ENCODE measurements at places on chromosomes 12 and 14.
A peak's percentile ranks its signal among the peaks of the same experiment; 100 is the strongest.

DNA sequence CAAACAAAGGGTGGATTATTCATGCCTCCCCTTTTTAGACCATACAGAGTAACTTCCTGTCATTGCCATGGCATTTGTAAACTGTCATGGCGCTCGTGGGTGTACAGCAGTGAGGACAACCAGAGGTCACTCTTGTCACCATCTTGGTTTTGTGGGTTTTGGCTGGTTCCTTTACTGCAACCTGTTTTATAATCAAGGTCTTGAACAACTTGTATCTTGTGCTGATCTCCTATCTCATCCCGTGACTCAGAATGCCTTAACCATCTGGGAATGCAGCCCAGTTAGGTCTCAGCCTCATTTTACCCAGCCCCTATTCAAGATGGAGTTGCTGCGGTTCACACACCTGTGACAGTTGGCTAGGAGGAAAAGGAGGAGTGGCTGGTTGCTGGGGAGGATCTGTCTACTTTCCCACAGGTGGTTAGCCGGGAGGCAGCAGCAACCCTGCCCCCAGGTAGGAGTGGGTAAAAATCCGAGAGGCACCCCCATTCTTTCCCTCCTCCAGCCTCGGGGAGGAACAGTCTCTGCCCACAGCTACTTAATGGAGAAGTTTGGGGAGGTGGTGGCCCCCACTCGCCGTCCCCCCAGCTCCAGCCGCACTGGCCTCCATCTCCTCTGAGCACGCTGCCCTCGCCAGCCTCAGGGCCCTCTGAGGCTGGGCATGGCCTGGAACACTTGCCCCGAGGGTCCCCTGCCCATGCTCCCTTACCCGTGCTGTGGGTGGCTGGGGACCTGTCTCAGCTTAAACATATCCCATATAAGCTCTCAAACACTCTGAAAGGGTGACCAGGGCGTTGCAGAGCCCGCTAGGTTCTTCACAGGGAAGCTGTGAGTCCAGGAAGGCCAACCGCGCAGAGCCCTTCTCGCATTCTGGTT lies 41.7 kb downstream of the SMIM41 start:
- no peak for DNase-seq

DNA sequence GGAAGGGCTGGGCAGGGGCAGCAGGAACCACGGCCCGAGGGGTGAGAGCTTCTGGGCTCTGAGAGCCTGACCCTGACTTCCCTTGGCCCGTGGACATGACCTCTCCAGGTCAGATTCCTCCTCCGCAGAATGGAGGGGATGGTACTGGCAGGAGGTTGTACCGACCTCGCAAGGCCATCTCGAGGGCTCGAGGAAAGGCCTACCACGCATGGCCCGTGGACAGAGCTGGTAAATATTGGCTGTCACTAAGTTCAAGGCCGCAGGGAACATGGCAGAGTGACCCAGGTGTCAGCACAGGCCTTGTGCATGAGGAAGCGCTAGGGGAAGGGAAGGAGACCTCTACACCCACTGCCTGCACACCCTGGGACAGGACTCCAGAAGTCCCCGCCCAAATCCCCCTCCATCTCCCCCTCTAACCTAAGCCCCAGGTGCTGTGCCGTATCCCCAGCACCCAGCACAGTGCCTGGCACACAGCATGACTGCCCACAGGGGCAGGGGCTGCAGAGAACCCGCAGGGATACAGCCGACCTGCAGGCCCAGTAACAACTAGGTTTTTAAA lies 54.9 kb upstream of the PPP2R5C start:
- DNase-seq, result no peak

DNA sequence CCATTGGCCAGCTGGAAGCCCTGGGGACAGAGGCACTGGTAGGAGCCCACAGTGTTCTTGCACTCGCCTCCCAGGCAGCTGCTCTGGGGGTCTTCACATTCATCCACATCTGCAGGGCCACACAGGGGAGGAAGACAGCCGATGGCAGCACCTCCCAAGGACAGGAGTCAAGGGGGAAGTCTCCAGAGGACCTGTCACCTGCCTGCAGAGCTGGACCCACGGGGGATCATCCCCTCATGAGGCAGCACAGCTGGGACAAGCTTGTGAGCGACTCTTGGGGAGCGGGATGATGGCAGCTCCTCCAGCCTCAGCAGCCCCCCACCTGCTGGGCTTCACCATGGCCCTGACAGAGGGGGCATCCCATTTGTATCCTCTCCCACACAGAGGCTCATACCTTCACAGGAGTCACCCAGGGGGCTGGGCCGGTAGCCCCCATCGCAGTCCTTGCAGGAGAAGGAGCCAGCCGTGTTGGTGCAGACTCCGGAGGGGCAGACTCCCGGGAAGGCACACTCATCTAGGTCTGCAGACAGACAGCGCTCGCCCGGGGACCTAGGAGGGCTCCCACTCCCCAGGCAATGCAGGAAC lies 15.4 kb downstream of the ISCA2 start:
- no peak for DNase-seq

- DNase-seq, result no peak
These were observed 256.6 kb upstream of the PPFIA2 start for GRCh38 chr12:82015623-82016347.

GRCh38 chr12:95487024-95487423 lies 13.1 kb downstream of the METAP2 start:
- DNase-seq, result no peak

DNA sequence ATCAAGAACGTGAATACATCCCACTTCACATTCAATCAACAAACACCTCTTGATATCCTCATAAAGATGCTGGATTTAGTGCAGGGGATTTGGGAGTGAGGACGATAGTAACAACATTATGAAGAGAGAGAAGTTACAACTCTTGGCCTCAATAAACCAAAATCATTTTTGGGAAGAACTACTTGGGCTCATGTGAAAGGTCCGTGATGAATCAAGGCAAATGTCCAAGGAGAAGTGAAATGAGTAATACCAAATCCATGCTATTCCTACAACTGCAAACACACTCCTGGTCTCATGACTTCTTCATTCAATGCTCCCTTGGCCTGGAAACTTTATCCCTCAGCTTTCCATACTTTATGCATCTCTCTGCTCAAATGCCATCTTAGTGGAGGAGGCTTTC lies 162.0 kb upstream of the LMNTD1 start:
- DNase-seq, result no peak

DNA sequence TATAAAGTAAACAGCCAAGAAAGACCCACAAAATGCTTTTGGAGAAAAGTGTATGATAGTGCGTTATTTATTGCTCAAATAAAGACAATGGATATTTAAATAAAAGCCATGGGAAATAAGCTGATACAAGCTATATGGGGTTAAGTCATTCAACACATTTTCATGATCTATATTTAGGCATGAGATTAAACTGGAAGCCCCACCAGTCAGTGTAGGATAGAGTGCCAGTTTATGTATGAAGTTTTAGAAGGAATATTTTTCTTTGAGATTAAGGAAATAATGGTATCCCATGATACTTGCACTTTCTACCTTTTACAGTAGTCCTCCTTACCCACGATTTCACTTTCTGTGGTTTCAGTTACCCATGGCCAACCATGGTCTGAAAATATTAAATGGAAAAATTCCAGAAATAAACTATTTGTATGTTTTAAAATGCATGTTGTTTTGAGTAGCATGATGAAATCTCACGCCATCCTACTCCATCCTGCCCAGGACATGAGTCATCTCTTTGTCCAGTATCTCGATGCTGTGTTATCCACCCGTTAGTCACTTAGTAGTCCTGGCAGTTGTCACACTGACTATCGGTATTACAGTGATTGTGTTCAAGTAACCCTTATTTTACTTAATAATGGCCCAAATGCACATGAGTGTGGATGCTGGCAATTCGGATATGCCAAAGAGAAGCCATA lies 22.3 kb downstream of the SYT1 start:
- DNase-seq, result no peak

DNA sequence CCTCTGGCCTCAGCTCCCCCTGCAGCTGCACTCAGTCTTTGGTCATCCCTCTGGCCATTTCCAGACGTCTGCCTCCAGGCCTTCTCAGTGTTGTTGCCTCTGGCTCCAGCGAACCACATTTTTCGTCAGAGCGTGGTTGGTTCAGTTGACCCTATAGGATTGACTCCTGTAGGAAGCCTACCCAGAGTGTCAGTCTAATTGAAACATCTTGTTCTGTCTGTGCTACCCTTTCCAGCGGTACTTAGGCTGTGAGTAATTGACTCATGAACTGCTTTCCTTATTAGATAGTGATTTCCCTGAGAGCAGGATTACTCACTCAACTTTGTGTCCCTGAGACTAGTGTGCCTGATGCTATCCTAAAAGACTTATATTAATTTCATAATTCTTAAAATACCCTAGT lies 373.2 kb downstream of the ATP23 start:
- DNase-seq, result no peak

- DNase-seq, result no peak
These were observed 151.4 kb upstream of the EEA1 start for GRCh38 chr12:93080452-93080851.

GRCh38 chr14:47490353-47490752 lies 185.1 kb downstream of the MDGA2 start:
- DNase-seq, result no peak

- DNase-seq, result no peak
These were observed 411.1 kb downstream of the TMTC2 start for GRCh38 chr12:83097643-83098342.

DNA sequence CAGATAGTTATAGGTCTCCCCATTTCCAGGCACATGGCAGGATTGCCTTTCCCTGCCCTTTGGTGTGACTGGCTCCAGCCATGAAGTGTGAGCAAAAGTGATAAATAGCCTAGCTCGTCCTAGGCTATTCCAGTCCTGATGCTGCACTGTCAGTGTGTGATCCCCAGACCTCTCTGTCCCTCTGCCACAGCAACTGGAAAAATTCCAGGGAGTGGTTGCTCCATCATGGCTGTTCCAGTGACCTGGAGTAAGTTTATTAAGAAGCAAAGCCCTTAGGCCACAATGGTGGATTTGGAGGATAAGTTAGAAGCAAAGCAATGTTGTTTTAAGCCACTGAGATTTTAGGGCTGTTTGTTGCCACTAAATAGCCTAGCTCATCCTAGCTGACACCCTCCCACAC lies 9.8 kb upstream of the KRT83 start:
- DNase-seq, result no peak

DNA sequence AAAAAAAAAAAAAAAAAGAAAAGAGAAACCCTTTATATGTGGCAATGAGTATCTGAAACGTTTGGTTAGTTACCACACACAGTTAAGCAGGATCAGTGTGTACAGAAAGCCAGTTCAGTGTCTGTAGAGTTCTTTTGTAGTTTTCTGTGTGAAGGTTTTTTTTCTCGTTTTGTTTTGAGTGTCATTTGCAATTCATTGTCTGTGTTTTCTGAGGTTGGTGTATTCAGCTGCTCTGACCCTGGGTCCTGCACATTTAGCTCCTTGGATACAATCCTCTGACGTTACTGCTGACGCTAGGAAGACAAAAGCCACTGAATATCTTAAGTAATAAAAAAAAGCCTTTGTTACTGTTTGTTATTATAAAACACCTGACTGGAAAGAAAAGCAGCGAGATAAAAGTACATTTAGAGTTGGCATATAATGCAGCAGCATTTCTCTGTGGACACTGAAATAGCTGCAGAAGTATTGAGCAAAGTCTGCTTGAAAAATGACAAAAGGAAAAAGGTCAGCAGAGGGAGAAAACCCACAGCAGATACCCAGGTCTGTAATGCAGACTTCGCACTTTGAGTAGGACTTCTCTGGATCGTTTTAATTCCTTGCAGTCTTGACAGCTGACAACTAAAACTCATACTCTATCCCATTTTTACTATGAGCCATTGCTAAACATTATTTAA lies 89.0 kb downstream of the POLR3B start:
- no peak for DNase-seq

GRCh38 chr12:6277982-6278438 lies 32.5 kb upstream of the PLEKHG6 start:
- DNase-seq, result no peak

- DNase-seq, result peak; percentile 29
These were observed 567 bp downstream of the FUT8 start for GRCh38 chr14:65412856-65413738.

DNA sequence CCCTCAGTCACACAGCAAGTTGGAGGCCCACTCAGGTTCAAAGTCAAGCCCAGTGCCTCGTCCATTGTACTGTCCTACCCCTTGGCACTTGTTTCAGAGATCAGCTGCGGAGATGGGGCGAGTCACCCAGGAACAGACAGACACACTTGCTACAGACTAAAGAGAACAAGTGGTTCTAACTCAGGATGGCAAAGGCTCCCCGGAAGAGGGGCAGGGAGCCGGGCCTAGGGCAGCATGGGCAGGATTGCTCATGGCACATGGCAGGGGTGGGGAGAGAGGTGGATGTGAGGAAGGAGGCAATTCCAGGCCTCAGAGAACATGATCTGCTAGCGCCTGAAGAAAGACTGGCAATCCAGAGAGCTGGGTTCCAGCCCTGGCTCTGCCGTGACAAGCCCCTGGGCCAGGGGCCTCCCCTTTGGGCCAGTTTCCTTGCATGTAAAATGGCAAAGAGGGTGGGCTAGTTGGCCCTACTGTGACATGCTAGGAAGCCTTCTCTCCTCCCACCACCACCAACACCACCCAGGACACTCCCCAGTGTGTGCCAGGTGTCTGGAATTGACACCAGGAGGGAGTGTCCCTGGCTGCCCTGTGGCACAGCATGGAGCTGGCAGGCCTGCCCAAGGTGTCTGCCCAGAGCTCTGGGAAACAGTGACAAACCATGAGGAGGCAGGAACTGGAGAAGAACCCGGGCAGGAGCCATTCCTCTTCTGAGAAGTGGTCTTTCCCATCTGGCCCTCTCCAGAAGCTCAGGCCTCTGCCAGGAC lies 24.0 kb upstream of the IRF2BPL start:
- DNase-seq, result no peak

GRCh38 chr12:122399592-122400373 lies 22.7 kb downstream of the CLIP1 start:
- peak; percentile 79 for DNase-seq

DNA sequence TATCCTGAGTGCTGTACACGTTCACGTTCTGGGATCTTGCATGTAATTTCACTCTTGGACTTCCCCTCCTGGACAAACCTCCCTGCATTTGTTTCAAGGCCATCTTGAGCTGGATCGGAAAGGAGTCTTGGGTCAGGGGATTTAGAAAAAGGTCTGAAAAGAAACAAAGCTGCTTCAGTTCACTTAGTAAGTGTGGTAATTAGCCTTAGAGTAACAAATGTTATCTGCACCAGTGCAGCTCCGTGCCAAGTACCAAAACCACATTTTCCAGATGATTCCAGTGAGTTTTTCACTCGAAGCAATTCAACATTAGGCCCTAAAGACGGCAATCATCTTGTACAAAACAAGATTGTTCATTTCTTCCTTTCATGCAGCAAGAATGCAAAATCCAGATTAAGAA lies 39.4 kb upstream of the ATXN2 start:
- no peak for DNase-seq

GRCh38 chr14:23068789-23069412 lies 11.6 kb upstream of the CDH24 start:
- peak; percentile 50 for DNase-seq

GRCh38 chr12:159156-159782 lies 54.7 kb downstream of the SLC6A12 start:
- DNase-seq, result no peak

GRCh38 chr14:92341791-92342190 lies 18.8 kb downstream of the SLC24A4 start:
- no peak for DNase-seq

Data from epithelial cell of prostate (primary cell).